ENCODE measurements at places on chromosomes 1 and 21.

DNA sequence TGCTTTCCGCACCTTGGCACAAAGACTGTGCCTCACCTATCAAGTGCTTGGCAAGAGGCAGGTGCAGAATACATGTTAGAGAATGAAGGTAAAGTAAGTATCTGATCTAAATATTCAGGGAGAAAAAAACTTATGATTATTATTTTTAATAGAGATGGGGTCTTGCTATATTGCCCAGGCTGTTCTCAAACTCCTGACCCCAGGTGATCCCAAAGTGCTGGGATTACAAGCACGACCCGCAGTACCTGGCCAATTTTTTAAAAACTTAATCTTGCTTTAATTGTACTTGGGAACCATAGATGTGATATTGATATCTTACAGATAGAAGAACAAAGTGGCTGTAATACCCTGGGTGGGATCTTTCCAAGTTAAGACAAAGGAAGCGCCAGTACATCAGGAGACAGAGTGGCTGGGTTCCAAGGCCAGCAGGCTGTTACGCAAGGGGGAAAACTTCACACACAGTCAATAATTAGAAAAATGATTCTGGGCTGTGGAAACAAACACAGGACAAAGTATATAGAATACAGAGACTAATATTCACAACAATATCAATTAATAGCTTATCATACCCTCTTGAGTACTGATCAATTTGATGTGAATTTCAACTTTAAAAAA lies 58.6 kb upstream of the ATP1A1 start:
- no peak for DNase-seq

- no peak for DNase-seq
These were observed 12.0 kb downstream of the PPFIA4 start for GRCh38 chr1:203038217-203038741.

DNA sequence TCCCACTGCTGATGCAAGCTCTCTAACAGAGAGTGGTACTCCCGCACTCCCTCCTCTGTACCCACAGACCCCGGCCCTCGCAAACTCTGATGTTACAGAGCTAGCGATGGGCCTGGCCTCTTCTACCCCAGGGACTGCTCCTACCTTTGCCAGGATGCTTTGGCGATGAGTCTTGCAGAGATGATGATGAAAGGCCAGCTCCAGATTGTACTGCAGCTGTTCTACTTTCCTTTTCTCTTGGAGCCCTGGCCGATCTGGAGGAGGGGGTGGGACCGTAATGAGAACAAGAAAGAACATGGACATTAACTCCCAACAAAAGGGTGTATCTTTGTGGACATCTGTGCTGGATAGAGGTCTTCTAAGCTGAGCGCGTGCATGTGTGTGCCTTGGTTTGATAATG lies 6.0 kb upstream of the LINGO4 start:
- DNase-seq, result no peak

GRCh38 chr1:156194300-156194652 lies 372 bp downstream of the SLC25A44 start:
- DNase-seq, result no peak

- DNase-seq, result no peak
These were observed 45.3 kb downstream of the PRRC2C start for GRCh38 chr1:171530676-171531075.

GRCh38 chr1:25900219-25900618 lies 6.0 kb downstream of the STMN1 start:
- DNase-seq, result no peak

GRCh38 chr1:107142140-107142542 lies 1.3 kb downstream of the NTNG1 start:
- no peak for DNase-seq

GRCh38 chr1:115194506-115194905 lies 105.2 kb upstream of the TSPAN2 start:
- DNase-seq, result no peak

DNA sequence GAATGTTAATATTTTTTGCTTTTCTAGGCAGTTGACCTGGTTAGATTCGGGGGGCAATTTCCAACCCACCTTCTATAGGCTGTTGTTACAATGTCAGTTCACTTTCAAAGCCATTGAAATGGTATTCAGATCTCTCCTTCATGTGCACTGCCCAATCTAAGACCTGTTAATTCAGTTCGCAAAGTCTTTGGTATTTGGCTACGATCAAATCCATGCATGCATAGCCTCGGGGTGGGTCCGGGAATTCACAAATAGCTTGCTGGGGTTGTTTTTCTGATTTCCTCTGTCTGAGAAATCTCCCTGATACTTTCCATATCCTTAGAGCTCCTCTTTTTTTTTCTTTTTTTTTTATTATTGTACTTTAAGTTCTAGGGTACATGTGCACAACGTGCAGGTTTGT lies 252.6 kb upstream of the SPAG17 start:
- DNase-seq, result no peak

- DNase-seq, result no peak
These were observed 599.0 kb downstream of the LMO4 start for GRCh38 chr1:87927391-87928280.

GRCh38 chr1:116478621-116479020 lies 92.2 kb downstream of the CD58 start:
- DNase-seq, result no peak

DNA sequence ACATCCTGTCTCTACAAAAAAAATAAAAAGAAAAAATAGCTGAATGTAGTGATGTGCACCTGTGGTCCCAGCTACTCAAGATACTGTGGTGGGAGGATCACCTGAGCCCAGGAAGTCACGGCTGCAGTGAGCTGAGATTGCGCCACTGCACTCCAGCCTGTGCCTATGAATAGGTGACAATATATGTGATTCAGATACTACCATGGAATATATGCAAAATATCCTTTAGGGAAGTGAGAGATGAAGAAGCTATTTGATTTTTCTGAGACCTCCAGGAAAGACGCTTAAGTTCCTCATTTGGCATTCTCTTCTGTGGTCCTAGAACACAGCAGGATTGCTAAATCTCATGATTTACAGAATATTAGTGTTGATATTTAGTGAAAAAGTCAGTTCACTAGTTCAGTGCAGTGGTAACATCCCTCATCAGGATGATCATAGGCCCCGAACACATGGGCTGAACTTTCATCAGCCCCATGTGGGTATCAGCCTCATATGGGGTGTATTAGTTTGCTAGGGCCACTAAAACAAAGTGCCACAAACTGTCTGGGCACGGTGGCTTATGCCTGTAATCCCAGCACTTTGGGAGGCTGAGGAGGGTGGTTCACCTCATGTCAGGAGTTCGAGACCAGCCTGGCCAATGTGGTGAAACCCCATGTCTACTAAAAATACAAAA lies 6.0 kb upstream of the VASH2 start:
- no peak for DNase-seq

- DNase-seq, result no peak
These were observed 54.8 kb downstream of the NR5A2 start for GRCh38 chr1:200082329-200082728.

DNA sequence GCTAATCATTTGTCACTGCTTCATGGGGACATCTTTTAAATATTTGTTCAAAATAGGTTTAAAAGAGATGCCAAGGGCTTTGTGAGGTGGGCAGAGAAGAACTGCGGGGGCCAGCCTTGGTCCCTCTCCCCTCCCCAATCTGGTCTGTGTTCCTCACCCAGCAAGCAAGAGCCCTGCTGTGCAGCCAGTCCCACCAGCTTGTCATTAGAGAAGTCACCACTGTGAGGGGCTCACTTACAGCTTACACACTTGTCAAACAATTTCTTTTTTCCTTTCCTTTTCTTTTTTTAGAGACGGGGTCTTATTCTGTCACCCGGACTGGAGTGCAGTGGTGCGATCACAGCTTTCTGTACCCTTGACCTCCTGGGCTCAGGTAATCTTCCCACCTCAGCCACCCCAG lies 10.4 kb upstream of the CDK18 start:
- no peak for DNase-seq

DNA sequence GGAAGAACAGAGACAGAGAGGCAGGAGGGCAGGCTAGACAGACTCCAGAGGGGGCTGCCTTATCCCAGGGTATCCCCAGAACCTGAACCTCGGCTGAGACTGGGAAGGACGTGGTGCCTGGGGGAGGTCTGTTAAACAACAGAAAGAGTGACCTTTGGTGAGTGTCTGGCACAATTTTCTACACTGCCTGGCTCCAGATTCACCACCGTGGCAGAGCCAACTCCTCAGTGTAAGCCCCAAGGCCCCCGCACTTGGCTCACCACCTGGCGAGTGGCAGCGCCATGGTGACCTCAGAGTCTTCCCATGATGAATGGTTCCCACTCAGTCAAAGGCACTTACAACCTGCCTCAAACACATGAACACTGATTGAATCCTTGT lies 6.5 kb downstream of the RD3 start:
- DNase-seq, result no peak

DNA sequence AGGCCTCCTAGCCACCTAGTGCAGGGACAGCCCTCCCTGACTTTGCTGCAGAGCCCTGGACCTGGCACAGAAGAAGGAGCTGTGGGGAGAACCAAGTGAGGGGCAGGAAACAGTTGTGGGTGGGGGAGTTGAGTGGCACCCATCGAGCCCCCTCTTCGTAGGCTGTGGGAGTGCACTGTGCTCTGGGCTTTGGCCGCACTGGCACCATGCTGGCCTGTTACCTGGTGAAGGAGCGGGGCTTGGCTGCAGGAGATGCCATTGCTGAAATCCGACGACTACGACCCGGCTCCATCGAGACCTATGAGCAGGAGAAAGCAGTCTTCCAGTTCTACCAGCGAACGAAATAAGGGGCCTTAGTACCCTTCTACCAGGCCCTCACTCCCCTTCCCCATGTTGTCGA lies 1.2 kb downstream of the DUSP23 start:
- no peak for DNase-seq

DNA sequence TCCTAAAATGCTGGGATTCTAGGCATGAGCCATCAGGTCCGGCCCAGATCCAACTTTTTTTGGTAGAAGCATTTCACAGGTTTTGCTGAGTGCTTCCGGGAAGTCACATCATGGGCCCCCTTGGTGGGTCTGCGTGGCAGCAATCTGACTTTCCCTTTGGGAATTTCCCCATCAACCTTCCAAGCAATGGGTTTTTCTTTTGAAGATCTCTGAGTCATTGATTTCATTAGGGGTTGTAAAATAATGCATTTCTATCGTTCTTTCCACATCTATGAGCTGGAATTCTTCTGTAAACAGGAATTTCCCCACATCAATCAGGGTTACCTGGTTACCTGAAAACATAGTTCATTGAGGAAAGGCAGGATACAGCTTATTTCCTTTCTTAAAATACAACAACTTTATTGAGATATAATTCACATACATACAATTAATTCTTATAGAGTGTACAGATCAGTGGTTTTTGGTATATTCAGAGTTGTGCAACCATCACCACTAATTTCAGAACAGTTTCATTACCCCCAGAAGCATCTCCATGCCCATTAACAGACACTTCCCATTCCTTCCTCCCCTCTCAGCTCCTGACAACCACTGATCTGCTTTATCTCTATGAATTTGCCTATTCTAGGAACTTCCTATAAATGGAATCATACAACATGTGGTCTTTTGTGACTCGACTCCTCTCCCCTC lies 9.9 kb upstream of the ZBTB17 start:
- no peak for DNase-seq

DNA sequence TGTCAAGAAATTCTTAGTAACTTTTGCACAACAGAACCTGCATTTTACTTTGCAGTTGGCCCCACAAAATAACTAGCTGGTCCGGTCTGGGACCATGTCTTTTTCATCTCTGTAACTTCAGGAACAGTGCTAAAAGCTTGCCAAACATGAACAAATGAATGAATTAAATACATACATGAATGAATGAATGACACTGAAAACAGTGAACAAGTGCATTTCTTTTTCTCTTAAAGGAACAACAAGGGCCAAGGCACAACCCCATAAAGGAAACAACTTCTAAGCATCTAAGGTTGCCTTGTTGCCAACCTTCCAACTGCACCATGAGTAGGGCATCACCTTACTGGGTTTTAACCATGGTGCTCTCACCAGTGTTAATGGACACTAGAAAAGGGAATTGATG lies 534.4 kb upstream of the PKN2 start:
- no peak for DNase-seq

- DNase-seq, result no peak
These were observed 65.8 kb upstream of the ABCG1 start for GRCh38 chr21:42153046-42153686.

DNA sequence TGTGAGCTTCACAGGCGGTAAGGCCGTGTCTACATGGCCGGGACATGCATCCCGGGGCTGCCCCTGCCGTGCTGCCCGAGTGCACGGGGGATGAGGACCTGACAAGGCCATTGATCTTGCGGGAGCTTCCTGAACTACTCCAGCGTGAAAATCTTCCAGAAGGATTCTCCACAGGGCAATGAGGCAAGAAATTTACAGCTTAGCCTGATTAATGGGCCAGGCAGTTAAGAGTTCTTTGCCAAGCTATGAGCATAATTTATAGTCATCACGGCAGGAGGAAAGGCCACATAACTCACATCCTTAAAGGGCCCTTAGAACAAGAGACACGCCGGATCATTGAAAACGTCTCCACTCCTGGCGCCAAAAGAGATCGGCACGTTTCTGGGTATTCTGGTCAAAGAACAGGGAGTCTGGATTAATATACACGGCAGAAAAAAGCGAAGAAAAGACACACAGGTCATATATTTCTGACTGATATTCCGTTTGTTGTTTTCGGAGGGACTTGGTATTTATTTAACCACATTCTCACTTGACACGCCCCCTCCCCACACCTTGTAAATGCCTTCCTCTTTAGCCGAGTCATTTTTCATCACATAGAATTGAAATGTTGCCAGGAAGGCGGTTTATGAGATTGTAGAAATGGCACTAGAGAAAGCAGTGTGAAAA lies 180.5 kb downstream of the DYRK1A start:
- no peak for DNase-seq

DNA sequence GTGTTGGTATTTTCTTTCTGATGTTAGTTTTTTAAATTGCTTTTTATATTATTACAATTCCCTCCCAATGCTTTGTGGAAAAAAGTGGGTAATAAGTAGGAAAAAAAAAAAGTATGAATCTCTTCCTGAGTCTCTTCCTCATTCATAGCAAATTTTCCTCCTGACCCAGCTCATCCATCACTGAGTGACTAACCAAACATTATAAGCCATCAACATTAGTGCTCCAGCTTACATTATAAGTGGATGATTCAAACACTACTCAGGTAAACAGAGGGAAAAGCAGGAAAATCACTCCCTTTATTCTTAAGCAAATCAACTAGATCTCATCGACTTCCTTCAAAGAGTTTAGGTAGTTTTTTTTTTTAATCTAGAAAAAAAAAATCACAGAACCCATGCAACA lies 15.4 kb upstream of the SAMD13 start:
- no peak for DNase-seq

- no peak for DNase-seq
These were observed 1.3 kb downstream of the RIT1 start for GRCh38 chr1:155909894-155910293.

- no peak for DNase-seq
These were observed 5.5 kb downstream of the SIM2 start for GRCh38 chr21:36704281-36704957.
